Esophagus squamous epithelium (tissue), 5 donors: ENCODE measurements at places on chromosomes 4 and X.

- DNase-seq: no peak
Observed at GRCh38 chr4:101621120-101621519, 169.4 kb upstream of the BANK1 start.

- no peak for DNase-seq
Observed at GRCh38 chrX:42948723-42949657, 171.0 kb upstream of the PPP1R2C start.

- DNase-seq: no peak
Observed at GRCh38 chr4:96786306-96786705, 946.4 kb downstream of the PDHA2 start.

DNA sequence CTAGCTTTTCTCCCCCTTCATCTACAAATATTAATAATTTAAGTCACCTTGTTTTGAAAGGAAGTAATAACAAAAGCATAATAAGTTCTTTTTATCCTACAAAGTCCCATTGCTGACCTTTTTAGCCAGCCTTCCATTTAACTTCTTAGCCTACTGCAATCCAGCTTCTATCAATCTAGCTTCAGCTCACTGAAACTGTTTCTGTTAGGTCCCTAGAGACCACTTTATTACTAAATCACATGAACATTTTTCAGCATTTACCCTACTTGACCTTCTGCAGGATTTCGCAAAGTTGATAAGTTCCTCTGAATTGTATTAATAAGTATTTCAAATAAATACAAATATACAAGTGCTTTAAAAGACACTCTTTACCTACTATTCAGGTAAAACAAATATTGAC, 186.5 kb downstream of the ANTXR2 start:
- no peak for DNase-seq

- DNase-seq: no peak
Observed at GRCh38 chr4:112069110-112069509, 76.1 kb upstream of the FAM241A start.

GRCh38 chr4:116982656-116983055, 102.7 kb downstream of the TRAM1L1 start:
- DNase-seq: no peak

GRCh38 chr4:77395481-77395880, 210.1 kb upstream of the CXCL13 start:
- no peak for DNase-seq

- DNase-seq: no peak
Observed at GRCh38 chr4:186029571-186030398, 39.2 kb upstream of the TLR3 start.

DNA sequence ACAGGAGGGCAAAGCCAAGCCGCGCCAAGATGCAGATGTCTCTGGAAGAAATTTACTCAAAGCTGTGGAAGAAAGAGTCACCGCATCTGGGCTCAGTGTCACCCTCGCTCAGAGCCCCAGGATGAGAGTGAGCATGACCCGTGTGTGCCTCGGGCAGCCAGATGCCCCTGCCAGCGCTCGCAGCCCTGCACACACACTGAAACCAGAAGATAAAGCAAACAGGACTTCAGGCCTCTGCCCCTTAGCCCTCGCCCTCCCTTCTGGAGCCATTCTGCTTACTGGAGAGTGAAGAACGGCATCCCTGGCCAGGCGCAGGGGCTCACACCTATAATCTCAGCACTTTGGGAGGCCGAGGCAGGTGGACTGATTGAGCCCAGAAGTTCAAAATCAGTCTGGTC, 103.0 kb downstream of the IRF2 start:
- no peak for DNase-seq

- no peak for DNase-seq
Observed at GRCh38 chrX:107654872-107655761, 26.8 kb downstream of the PRPS1 start.

GRCh38 chr4:168860827-168861226, 149.2 kb downstream of the CBR4 start:
- DNase-seq: no peak

GRCh38 chr4:61828960-61829359, 628.8 kb downstream of the ADGRL3 start:
- no peak for DNase-seq

GRCh38 chr4:130850019-130850524, 1754.1 kb downstream of the C4orf33 start:
- no peak for DNase-seq

GRCh38 chr4:137283737-137284136, 248.6 kb downstream of the PCDH18 start:
- no peak for DNase-seq

- no peak for DNase-seq
Observed at GRCh38 chr4:119653990-119654389, 25.4 kb upstream of the PDE5A start.

GRCh38 chr4:183350317-183351071, 28.3 kb upstream of the CLDN24 start:
- no peak for DNase-seq

DNA sequence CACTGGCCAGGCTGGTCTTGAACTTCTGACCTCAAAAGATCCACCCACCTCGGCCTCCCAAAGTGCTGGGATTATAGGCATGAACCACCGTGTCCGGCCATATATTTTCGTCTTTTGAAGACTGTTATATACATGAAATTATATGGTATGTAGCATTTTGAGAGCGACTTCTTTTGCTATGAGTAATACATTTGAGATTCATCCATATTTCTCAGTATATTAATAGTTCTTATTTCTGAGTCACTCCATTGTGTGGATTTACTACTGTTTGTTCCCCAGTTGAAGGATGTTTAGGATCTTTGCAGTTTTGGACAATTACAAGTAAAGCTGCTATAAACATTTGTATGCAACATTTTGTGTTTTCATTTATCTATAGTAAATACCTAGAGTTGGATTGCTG, 34.9 kb downstream of the GNL3L start:
- no peak for DNase-seq

GRCh38 chr4:56931924-56932323, 24.2 kb downstream of the REST start:
- DNase-seq: no peak

DNA sequence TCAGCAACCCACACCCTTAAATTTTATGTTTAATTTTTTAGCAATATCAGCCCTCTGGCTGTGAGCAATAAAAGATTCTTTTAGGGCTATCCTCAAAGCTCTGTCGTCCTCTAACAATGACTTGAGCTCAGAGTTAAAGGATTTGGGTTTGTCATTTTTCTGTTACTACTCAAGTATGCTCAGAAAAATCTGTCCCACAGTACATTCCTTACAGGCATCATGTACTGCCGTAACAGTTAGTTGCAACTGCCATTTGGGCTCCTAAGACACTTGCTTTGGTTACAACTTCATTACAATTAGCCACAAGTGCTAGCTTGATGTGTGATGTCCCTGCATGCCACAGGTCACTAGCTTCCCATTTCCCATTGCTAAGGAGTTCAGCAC, 33.2 kb downstream of the COQ2 start:
- no peak for DNase-seq

GRCh38 chrX:65866146-65866545, 173.7 kb downstream of the VSIG4 start:
- DNase-seq: no peak

DNA sequence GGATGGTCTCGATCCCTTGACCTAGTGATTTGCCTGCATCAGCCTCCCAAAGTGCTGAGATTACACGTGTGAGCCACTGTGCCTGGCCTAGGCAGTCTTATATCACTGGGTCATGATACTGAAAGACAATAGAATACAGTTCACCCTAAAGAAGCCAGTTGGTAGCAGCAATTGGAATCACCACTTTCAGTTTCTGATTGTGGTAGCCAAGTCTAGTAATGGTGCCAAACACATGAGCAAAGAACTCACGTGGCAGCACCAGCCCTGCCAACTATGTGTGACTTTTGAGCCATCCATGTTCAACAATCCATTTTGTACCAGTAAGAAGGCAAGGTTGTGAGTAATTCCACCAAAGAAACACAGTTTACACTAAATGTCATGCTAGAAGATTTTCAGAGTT, 548.4 kb downstream of the KLHL13 start:
- no peak for DNase-seq

GRCh38 chr4:184873054-184873453, 47.3 kb upstream of the ACSL1 start:
- DNase-seq: no peak

GRCh38 chr4:25457053-25457715, 80.1 kb downstream of the ANAPC4 start:
- DNase-seq: no peak

DNA sequence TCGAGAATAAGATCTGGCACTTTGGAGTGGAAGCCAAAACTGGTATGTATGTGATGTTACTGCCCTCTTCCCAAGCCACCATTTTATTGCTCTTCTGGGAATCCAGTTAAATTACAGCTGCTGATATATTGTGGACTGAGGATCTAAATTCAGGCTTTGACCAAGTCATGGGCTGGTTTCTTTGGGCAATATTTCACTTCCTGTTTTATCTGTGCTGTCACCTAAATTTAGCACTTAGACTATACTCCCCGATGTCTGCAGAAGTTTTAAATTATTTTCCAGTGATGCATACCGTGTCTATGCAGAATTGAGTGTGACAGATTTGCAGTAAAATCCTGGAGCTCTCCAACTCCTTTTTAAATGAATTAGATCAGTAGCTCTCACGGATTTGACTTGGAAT, 100.0 kb downstream of the TEX13A start:
- no peak for DNase-seq

DNA sequence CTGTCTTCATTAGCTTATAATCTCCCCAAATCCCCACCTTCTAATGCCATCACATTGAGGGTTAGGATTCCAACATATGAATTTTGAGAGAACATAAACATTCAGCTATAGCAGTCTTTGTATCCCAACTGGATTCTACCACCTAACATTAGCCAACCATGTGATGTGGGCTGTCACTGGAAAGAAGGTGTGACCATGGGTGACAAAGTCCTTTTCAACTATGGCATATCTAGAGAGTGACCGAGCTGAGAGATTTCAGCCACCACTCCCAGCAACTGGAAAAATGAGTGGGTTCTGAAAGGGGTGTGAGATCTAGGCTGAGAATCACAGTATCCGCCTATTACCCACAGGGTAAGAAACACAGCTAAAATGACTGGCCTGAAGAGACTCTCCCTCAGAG, 22.1 kb downstream of the GABRB1 start:
- no peak for DNase-seq

- no peak for DNase-seq
Observed at GRCh38 chr4:153393397-153393796, 48.9 kb downstream of the MND1 start.

- DNase-seq: no peak
Observed at GRCh38 chr4:89221167-89221867, 86.3 kb downstream of the GPRIN3 start.

GRCh38 chrX:153216926-153217325, 37.8 kb downstream of the MAGEA1 start:
- no peak for DNase-seq

DNA sequence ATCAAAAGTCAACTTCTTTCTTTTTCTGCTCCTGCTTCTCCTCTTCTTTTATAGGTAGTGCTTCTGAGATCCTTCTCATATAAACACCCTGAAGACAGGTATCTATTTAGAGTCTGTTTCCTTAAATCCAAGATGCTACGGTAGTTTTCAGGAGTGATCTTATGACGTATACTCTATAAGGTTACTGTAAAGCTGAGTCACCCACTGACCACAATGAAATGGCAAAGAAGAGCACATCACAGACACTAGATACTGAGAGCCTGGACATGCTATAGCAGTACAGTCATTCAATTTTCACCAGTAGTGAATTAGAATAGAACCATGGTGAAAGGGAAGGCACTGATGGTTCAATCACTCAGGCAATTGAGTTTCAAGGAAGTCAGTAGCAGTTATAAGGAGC, 412.5 kb downstream of the ADAM29 start:
- DNase-seq: no peak
